ENCODE measurements at places on chromosomes 5 and 9. TPM values are rescaled to one million over a fixed set of nuclear protein-coding genes. Genes with fewer than 3 reads are reported as not detected.

The PALM2AKAP2 gene
- 19.4 TPM for total RNA-seq

The FBP1 gene
- not detected for total RNA-seq

- DNase-seq: no peak
Measured at GRCh38 chr9:109289186-109289585, 31.7 kb downstream of the EPB41L4B start.

The NKD2 gene
- total RNA-seq: not detected

DNA sequence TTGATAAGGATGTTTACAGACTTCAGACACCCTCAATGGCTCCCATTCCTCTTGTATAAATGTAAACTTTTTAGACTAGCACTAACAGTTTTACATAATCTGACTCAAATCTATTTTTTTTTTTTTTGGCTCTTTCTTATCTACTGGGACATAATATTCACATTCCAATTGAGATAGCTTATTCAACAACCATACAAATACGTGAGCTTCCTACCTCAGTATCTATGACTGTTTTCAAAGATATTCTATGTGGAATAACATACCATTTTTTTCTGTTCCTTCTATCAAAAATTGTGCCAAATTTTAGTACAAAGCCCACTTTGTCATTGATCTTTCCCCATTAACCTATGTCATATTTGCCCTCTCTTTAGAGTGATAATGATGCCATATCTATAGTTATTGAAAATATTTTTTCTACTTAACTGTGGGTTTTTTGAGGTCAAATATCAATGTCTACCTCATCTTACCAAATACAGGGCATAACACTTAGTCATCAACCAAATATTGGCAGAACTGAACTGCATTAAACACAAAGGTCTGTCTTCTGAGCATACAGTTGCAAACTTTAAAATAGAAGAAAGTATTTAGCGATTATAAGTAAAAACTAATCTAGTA is 482.6 kb downstream of the PTPRD start:
- DNase-seq: no peak

DNA sequence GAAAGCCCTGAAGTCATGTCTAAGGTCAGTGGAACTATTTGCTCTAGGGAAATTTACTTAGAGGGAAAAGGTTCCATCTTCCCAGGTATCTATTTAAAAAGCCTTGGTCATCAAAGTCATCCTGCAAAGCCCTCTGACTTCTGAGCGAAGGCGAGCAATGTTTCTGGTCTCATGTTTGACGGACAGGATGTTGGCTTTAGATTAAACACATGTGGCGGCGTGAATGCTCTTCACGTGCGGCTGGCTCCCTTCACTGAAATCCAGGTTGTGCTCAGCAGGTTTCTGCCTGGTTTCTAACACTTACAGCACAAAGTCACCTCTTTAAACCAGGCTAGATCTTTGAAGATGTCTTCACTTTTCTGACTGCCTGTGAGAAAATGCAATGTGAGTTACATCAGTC is 5.7 kb upstream of the ZBTB34 start:
- no peak for DNase-seq

The SPATA31A3 gene
- total RNA-seq: not detected

The CBY3 gene
- not detected for total RNA-seq

The PDGFRB gene
- total RNA-seq: 567 TPM

Data from osteoblast (primary cell).